ENCODE measurements at places on chromosomes 11 and 22.

DNA sequence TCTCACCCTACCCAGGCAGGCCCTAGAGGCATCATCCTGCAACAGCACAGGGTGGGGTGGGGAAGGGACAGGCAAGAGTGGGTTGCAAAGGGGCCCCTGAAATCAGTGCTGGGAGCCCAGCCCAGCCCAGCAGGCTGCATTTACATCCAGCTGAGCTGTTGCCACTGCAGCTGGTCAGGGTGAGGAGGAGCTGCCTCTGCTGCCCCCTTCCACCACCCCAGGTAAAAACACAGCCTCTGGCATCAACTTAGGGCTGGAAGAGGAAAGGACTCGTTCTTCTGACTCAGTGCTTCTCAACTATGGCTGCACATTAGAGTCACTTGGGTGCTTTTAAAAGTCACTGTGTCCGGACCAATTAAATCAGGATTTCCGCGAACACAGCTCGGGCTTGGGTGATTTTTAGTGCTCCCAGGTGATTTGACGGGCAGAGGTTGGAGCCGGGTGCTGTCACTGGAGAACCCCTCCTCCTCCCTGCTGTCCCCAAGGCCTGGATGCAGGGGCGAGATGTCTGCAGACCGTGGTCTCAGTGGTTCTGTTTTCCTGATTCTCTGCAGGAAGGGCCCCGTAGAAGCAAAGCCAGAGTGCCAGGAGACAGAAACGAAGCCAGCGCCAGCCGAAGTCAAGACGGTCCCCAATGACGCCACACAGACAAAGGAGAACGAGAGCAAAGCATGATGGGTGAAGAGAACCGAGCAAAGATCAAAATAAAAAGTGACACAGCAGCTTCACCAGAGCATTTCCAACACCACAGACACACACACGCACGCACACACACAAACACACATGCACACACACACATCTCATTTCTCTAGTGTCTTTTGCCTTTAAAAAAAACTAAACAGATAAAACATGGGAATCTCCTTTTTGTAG, 39.4 kb upstream of the TTC12 start:
- no peak for DNase-seq

DNA sequence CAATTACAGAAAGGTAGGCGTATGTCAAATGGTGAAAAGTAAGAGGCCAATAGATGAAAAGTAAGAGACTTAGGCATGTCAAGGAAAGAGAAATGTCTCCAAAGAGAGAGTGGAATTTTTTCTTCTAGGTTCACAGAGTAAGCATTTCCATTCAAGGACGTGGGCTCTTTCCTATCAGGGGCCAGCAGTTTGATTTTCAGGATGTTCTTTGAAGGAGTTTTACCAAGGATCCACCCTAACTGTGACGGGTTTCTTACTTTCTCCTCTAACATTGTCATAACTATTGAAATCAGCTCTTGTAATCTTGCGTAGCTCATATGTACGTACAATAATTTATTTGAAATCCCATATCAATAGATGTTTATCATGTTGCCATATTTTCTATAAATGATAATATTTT, 2112.2 kb upstream of the RAG2 start:
- no peak for DNase-seq

- DNase-seq: no peak
These were observed 31.4 kb upstream of the TTC12 start for GRCh38 chr11:113282898-113283437.

- DNase-seq: no peak
These were observed 232.9 kb downstream of the BUD13 start for GRCh38 chr11:116539836-116540418.

GRCh38 chr11:83166193-83166866, 9.4 kb downstream of the PCF11 start:
- DNase-seq: no peak

- no peak for DNase-seq
These were observed 95.6 kb downstream of the UVRAG start for GRCh38 chr11:75910426-75911145.

GRCh38 chr11:11605821-11606450, 15.9 kb downstream of the GALNT18 start:
- DNase-seq: no peak

DNA sequence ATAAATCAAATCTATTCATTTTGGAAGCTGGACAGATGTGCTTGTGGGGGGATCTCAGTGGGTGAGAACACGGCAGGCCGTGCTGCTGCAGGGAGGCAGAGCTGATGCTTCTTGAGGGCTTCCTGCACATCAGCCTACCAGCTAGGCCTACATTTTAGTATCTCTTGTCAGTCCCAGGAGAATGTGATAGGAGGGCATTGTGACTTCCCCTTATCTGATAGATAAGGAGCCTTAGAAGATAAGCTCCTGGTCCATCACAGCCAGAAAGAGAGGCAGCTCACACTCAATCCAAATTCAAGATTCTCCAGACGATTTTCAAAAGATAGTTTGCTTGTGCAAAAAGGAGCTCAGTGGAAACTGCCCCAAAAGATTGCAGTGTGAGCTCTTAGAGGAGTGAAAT, 89.0 kb downstream of the SHANK2 start:
- no peak for DNase-seq

All from activated CD4-positive, CD25-positive, alpha-beta regulatory T cell treated with anti-CD3 and anti-CD28 coated beads, Interleukin-2, amount 50 U/mL, for 16 hours (primary cell).